ENCODE measurements at places on chromosomes 4 and X. TPM values are rescaled to one million over a fixed set of nuclear protein-coding genes. Genes with fewer than 3 reads are reported as not detected.
A peak's percentile ranks its signal among the peaks of the same experiment; 100 is the strongest.

Gene HPSE
- total RNA-seq: 3.9 TPM

Gene MAGEC3
- not detected for total RNA-seq

Gene MAPK10
- total RNA-seq: 18.3 TPM

Gene TRIM60
- total RNA-seq: not detected

Gene FGF16
- 0.49 TPM for total RNA-seq

Gene FDCSP
- total RNA-seq: not detected

Gene FOXO4
- total RNA-seq: 9.9 TPM

Gene GLRA3
- total RNA-seq: not detected

Gene SEC31A
- total RNA-seq: 264 TPM

Gene CYSLTR1
- total RNA-seq: 6.6 TPM

Gene VAMP7
- 25.1 TPM for total RNA-seq

GRCh38 chr4:126719852-126720251 lies 912.9 kb upstream of the INTU start:
- DNase-seq: peak; percentile 27

- DNase-seq: no peak
These were observed 264.0 kb upstream of the BOD1L1 start for GRCh38 chr4:13891544-13891939.

DNA sequence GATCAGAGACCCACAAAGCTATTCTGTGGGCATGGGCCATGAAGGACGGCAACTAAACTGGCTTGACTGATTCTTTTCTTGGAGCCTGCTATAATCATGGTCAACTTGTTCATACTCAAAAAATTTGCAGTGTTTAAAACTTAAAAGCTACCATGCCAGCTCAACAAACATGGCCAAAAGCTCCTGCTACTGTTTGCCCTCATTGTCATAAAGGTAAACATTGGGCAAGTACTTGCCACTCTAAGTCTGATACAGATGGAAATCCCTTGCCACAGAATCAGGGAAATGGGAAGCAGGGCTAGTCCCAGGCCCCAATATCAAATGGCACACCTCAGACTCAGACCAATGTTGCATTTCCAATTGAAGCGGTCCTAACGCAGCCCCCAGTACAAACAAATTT lies 20.4 kb downstream of the UGT2B11 start:
- no peak for DNase-seq

- DNase-seq: no peak
These were observed 280.5 kb downstream of the FBXW7 start for GRCh38 chr4:152255437-152255836.

DNA sequence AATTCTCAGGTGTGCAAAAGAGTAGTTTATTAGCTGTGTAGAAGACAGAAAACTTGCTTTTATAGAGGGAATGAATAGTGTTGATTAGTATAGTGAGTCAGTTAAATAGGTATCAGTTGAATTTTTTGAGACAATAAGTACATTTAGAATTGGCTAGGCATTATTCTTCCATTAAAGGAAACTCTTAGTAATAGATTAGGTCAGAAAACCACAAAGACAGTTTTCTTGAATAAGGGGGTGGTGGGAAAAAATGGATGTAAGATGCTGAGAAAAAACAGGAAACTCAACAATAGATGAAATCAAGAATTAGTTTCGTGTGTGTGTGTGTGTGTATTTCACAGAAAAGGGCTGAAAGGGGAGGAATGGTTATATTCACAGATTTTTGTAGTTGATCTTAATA lies 16.8 kb downstream of the CD38 start:
- DNase-seq: no peak

GRCh38 chr4:99529228-99529627 lies 18.4 kb downstream of the C4orf17 start:
- DNase-seq: no peak

DNA sequence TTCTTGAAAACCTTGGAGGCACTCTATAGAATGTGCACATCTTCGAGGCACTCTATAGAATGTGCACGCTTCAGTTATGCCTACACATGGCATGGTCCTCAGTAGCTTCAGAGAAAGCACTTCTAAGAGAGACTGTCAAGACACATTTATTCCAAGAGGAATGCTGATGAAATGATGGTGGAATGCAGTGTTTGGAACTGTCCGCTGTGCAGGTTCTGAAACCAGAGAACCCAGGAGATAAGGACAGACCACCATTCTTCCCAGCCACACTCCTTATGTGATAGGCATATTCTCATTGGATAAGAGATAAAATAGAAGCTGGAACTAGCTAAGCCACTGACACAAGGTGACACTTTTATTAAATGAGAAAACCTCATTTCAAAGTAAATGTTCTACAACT lies 263.3 kb downstream of the NLGN4X start:
- no peak for DNase-seq

DNA sequence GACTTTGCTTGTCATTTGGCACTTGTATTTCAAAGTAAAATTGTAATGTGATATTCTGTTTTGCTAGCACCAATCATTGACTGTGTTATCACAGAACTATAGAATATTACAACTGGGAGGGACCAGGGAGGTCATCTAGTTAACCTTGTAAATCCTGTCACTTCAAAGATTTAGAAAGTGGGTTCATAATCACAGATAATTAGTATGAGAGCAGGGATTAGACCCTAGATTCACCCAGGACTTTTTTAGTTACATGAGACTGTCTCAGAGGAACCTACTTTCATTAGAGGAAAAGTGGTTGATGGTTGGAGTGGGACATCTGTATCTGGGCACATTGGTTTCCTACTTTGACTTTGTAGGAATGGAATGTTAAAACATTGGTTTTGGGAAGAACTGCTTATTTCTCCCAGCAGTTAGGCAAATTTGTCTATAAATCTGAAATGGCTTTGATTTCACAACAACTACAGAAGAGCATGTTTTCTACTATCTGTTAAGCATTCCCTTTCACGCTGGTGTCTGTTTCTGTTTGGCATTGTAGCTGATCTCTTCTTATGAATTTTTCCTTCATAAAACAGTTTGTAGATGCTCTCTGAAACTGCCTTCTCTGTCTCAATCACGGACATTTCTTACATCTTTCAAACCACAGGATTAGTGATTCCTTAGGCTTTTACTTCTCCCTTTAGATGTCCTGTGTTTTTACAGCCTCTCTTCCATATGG lies 144.1 kb downstream of the DIPK2B start:
- DNase-seq: no peak

DNA sequence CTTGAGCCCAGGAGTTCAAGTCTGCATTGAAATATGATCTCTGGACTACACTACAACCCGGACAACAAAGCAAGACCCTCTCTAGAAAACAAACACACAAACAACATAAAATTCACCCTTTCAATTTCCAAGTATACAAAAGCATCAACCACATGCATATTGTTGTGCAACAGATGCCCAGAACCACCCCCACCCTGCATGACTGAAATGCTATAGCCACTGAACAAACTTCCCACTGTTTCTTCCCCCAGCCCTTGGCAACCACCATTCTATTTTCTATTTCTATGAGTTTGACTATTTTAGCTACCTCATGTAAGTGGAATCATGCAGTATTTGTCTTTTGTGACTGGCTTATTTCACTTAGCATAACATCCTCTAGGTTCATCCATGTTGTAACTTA lies 14.2 kb upstream of the C4orf51 start:
- no peak for DNase-seq

DNA sequence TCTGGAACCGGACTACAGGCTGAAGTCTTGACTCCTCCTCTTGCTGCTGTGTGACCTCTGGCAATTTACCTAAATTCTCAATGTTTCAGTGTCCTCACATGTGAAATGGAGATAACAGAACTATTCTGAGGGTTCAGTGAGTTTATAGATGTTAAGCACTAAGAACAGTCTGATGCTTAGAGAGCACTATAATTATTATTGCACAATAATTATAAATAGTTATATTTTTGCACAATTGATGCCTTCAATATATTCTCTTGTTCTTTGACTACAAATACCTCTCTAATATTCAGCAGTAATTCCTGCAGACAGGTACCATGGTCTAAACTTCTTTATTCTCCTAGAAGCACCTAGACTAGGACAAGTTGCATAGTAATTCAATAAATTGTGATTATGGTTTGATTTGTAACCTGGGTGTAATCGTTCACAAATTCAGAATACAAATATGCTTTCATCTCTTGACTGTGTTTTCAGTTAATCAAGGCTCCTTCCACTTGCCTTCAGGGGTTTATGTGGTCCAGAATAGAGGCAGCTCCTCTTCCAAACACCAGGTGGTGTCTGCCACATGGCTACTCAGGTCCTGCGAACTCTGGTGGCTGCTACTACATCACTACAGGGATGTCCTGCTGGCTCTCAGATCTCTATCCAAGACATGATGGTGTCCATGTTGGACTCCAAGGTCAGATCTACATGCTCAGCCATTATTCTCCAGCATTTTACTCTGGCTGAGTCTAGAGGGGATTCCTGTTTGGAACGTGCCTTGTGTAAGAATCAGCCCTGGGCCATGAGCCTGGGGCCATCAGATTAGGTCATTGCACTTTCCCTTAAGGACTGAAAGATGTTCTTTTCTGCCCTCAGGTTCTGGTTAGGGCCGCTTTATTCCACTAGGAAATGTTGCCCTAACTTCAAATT lies 103.4 kb downstream of the QRFPR start:
- DNase-seq: no peak

DNA sequence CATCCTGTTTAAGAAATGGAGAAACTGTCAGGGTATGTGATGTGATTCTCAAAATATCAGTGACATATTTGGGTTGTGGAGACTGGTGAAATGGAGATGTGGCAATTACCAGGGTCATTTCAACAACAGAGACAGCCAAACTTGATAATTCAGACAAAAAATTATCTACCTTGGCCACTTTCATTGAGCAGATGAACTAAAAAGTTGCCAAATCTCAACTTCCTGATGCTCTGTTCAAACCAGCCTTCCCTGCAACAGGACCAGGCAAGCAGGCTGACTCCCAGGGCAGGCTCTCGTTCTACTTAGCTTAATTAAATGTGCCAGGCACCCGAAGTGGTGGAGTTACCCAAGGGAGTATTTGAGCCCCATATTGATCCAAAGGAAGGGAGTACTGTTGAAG lies 199.6 kb downstream of the AFF2 start:
- no peak for DNase-seq

DNA sequence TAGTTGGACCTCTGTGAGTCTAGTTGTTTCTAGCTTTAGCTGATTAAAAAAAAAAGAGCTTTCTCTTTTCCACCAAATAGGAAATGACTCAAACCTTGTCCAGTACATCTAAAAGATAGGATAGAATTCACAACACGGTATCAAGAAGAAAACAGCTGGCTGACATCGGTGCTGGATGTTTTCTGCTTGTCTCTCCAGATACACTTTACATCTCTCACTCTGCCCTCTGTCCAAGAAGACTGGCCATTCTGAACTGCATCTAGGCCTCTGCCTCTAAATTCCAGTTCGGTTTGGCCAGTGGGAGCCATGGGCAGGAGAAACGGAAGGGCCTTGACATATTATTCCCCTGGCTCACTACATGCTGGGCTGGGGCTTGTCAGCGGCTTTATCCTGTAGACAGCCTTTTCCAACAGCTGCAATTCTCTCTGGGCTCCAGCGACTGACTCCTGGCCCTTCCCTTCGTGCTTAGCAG lies 57.3 kb upstream of the SHISA3 start:
- no peak for DNase-seq

DNA sequence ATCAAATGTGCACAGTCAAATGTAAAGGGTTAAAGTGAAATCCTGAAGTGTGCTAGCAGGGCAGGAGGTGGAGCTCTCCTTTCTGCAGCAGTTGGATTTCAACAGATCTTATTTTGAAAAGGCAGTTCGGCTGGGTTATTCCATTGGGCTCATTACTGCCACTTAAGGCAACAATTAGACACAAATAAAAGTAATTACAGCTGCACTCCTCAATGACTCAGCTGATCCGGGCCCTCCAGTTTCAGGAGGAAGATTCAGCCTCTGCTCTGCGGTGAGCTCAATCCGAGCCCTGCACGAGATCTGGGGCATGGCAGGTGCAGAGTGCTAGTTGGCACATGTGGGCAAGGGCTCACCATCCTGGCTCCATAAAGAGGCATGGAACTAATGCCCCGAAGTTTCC lies 85.4 kb downstream of the PHKA2 start:
- DNase-seq: no peak

- DNase-seq: no peak
These were observed 57.2 kb upstream of the BEX4 start for GRCh38 chrX:103157496-103158316.

GRCh38 chr4:107519053-107519452 lies 201.0 kb downstream of the PAPSS1 start:
- DNase-seq: no peak

DNA sequence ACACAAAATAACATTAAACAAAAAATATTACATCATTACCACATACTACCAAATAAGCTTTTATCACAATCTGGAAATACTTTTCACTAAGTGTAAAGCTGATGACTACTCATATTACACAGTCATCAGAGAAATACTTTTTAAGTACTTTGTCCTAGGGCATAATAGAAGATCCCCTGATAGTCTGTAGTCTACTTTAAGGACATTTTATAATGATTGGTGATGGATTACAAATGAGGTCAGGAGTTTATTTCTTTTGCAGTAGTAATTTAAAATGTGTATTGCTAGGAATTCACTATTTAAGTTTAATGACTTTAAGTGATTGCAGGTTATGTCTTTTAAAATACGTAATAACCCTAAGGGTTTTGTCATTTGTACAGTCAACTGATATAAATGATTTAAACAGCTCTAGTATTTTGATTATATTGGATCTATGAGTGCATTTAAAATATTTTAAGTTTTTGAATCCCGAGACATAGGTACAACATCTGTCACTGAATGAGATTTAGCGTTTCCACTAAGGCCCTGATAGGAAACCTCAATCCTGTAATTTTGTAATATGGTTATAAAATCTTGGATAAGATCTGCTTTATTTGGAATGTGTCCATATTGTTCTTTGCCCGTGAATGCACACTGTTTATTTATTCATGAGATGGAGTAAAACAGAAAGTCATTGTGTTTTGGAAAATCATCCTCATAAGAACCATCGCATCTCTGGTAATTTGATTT lies 189.5 kb downstream of the ARAP2 start:
- no peak for DNase-seq

DNA sequence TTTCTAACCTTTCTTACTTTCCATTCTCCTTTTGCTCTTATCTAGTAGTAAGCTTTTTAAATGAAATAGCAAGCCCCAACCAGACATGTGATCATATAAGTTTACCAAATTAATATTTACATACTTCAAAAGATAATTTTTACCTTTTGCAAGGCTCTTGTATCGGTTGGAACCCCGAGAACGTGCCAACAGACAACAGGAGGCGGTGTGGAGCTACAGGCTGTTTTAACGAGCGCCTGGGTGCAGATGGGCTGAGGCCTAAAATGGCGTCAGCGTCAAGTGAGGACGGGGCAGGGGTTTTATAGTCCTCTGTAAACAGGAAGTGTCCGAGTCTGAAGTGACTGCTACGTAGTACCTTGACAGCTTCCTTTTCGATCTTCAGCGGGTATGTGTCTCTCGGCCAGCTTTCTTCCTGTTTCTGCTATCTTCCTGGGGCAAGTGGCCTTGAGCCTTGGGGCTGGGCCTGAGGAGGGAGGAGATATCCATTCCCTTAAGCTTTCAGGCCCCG lies 342.7 kb downstream of the GALNTL6 start:
- no peak for DNase-seq

GRCh38 chr4:152691761-152692160 lies 12.0 kb upstream of the TMEM154 start:
- DNase-seq: no peak
